Lung (tissue), 17 donors: ENCODE measurements at places on chromosomes 11 and 22. TPM values are rescaled to one million over a fixed set of nuclear protein-coding genes. Genes with fewer than 3 reads are reported as not detected.
A peak's percentile ranks its signal among the peaks of the same experiment; 100 is the strongest.

- H3K4me1 ChIP-seq = peaks cover 24% of the 10 kb centered on the region
- H3K4me3 ChIP-seq = no peak overlapping the region
- no peak for DNase-seq
Measured at GRCh38 chr11:66331542-66332370, 4.5 kb downstream of the RIN1 start.

DNA sequence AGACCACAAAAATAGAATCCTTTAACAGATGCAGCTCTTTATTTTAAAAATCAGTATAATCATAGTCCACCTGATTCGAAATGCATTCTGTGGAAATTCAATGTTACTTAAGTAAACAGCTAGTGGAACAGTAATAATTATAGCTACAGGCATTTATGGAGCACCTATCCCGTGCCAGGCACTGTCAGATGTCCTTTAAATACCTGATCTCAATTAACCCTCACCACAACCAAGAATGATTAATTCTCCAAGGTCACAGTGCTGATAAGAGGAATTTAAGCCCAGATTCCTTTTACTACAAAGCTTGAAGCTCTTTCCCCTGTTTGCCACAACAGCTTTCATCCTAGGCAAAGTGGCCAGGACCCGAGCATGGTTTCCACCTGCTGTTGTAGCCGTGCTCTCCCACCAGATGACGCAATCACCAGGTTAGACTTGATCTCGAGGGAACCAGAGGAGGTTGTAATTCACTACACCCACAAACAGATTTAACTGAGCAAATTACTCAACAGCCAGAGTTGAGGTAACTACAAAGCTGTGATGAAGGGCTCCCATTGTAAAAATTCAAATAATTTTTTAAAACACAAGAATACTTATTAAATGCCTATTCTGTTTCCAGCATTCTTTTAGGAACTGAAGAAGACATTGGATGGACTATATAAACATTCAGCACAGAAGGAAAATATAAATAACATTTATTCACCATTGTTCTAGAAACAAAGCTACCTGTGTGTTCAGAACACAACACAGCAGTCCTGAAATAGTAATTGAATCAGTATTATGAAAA, 10.3 kb downstream of the PRDM10 start:
- H3K4me3 ChIP-seq = no peak overlapping the region
- H3K27me3 ChIP-seq = no peaks in the 10 kb centered on the region
- H3K36me3 ChIP-seq = no peaks in the 10 kb centered on the region
- no peak overlapping the region for H3K27ac ChIP-seq
- DNase-seq = no peak

DNA sequence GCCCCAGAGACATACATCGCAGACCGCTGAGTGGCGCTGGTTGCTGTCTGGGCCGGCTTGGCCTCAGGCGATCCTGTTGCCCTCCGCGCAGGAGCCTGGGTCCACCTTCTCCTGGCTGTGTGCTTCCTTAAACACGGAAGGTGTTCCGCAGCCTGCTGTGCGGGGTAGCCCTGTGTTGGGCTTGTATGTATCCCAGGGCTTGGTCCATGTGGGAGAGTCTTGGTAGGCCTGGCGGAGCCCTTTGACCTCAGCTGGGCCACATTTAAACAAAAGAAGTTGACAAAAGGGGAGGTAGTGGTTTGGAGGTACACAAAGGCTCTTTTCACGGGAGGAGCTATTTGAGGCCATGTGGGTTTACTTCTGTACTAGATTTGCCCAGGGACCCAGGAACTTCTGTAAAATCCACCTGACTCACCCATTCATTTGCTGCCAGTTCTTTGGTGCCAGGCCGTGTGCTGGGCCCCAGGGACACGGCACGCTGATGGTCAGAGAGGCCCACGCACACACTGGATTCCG, 11.0 kb upstream of the GRAMD4 start:
- no peaks in the 10 kb centered on the region for H3K27me3 ChIP-seq
- no peak overlapping the region for H3K27ac ChIP-seq
- H3K4me1 ChIP-seq = peaks cover 7% of the 10 kb centered on the region
- H3K4me3 ChIP-seq = no peak overlapping the region

GRCh38 chr22:23263651-23264555, 83.6 kb downstream of the BCR start:
- DNase-seq = no peak
- no peak overlapping the region for H3K4me3 ChIP-seq
- H3K4me1 ChIP-seq = no peaks in the 10 kb centered on the region
- H3K36me3 ChIP-seq = peaks cover 2% of the 10 kb centered on the region
- no peaks in the 10 kb centered on the region for H3K27me3 ChIP-seq
- no peak overlapping the region for H3K27ac ChIP-seq

- peaks cover 1% of the 10 kb centered on the region for H3K4me1 ChIP-seq
- DNase-seq = peak; percentile 32
- no peak overlapping the region for H3K27ac ChIP-seq
- H3K36me3 ChIP-seq = no peaks in the 10 kb centered on the region
- peaks cover 12% of the 10 kb centered on the region for H3K27me3 ChIP-seq
Measured at GRCh38 chr11:134045799-134046635, 22.9 kb upstream of the JAM3 start.

DNA sequence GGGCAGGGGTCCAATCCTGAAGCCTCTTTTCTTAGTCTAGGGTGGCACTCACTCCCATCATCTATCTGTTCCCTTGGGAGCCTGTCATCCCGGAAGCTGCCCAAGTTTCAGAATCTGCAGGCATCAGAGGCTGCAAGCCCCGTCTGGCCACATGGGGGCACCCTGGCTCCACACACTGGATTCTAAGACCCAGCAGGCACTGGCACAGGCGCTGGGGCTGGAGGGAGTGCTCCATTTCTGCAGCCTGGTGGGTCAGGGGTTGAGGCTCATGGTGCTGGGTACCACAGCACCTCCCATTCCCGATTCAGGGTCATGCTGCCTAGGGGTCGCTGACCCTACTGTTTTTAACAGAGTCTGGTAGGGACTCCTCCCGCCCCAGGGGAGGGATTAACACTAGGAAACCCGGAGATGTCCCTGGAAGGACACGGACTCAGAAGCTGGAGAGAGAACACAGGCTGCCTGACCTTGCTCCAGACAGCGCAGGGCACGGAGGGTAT, 243.9 kb upstream of the SYN3 start:
- DNase-seq = peak; percentile 79
- H3K27me3 ChIP-seq = no peaks in the 10 kb centered on the region
- no peaks in the 10 kb centered on the region for H3K36me3 ChIP-seq
- H3K4me1 ChIP-seq = no peaks in the 10 kb centered on the region
- H3K27ac ChIP-seq = no peak overlapping the region
- H3K4me3 ChIP-seq = no peak overlapping the region

- H3K27ac ChIP-seq = no peak overlapping the region
- H3K36me3 ChIP-seq = peaks cover 63% of the 10 kb centered on the region
- no peak for DNase-seq
Measured at GRCh38 chr11:492427-493226, 14.4 kb downstream of the RNH1 start.

DNA sequence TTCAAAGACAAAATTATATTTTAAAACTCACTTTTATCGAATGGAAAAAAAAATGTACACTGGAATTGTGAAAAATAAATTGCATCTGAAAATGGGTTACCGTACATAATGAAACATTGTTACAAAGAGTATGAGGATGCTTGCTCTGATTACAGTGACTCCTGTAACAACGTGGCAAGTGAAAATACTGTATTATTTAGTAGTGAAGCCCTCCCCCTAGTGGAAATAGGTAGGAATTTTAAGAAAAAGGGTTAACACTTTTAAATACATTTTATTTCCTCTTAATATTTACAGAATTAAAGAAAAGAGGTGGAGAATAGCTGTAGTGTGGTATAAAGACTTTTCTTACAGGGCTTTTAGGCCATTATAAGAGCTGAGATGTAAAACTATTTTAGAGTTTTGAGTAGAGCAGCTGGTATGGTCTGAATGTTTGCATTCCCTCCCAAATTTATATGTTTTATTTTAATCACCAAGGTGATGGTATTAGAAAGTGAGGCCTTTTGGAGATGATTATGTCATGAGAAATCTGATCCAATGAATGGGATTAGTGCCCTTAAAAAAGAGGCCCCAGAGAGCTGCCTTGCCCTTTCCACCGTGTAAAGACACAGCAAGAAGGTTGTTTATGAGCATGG, 25.2 kb downstream of the FAM76B start:
- peak; percentile 81 for DNase-seq
- H3K27me3 ChIP-seq = peaks cover 2% of the 10 kb centered on the region
- H3K27ac ChIP-seq = no peak overlapping the region
- H3K4me3 ChIP-seq = no peak overlapping the region
- peaks cover 4% of the 10 kb centered on the region for H3K36me3 ChIP-seq
- H3K4me1 ChIP-seq = no peaks in the 10 kb centered on the region

GRCh38 chr11:100970283-100971164, 159.1 kb downstream of the PGR start:
- H3K27ac ChIP-seq = no peak overlapping the region
- DNase-seq = no peak
- H3K4me3 ChIP-seq = no peak overlapping the region
- peaks cover 2% of the 10 kb centered on the region for H3K36me3 ChIP-seq
- no peaks in the 10 kb centered on the region for H3K27me3 ChIP-seq
- no peaks in the 10 kb centered on the region for H3K4me1 ChIP-seq

WNT7B gene
- 8.6 TPM for polyA plus RNA-seq

DDIAS gene
- polyA plus RNA-seq = 0.71 TPM
